T-helper 17 cell (primary cell): ENCODE measurements at places on chromosomes 7 and 10. TPM values are rescaled to one million over a fixed set of nuclear protein-coding genes. Genes with fewer than 3 reads are reported as not detected.

GRCh38 chr10:10270126-10271050, 747.3 kb upstream of the CELF2 start:
- no peak for DNase-seq
- H3K36me3 ChIP-seq = peaks cover 2% of the 10 kb centered on the region
- peaks cover 23% of the 10 kb centered on the region for H3K27me3 ChIP-seq
- no peaks in the 10 kb centered on the region for H3K4me1 ChIP-seq
- no peak overlapping the region for H3K27ac ChIP-seq
- no peak overlapping the region for H3K4me3 ChIP-seq

GRCh38 chr7:105444342-105444987, 55.7 kb upstream of the SRPK2 start:
- DNase-seq = no peak
- H3K4me3 ChIP-seq = no peak overlapping the region
- no peaks in the 10 kb centered on the region for H3K27me3 ChIP-seq
- H3K36me3 ChIP-seq = no peaks in the 10 kb centered on the region
- H3K27ac ChIP-seq = peak overlapping the region; percentile 3

CALCR gene
- not detected for total RNA-seq

PDE6C gene
- total RNA-seq = not detected
